ENCODE measurements at places on chromosomes 1 and 21.

- DNase-seq, result no peak
Observed at GRCh38 chr1:23339632-23340031, 4.5 kb downstream of the HNRNPR start.

DNA sequence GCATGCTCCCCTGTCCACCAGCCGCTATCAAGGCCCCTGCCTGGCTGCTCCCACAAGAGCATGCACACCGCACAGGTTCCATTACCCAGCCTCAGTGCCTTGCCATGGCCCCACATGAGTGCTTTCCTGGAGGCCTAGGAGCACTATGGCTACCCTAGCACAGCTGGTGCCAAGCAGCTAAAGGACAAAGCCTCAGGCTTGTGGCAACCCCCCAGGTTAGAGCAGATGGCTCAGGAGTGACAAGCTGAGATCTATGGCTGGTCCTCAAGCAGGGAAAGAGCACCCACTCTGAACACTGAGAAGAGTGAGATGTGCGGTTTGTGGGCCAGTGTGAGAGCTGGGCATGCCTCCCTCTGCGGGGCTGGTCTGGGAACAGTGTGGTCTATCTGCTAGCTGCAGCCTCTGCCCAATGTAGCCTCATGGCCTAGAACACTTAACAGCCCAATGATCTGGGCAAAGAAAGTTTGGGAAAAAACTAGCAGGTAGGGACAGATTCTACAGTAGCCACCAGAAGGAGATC, 129.8 kb downstream of the VAV3 start:
- DNase-seq, result no peak

- peak; percentile 48 for DNase-seq
Observed at GRCh38 chr1:65002508-65003315, 36.4 kb upstream of the JAK1 start.

- no peak for DNase-seq
Observed at GRCh38 chr21:40622531-40622930, 224.4 kb downstream of the DSCAM start.

GRCh38 chr1:47002211-47002610, 21.3 kb upstream of the CYP4X1 start:
- DNase-seq, result no peak

- no peak for DNase-seq
Observed at GRCh38 chr1:167502192-167502551, 16.2 kb downstream of the CD247 start.

- DNase-seq, result no peak
Observed at GRCh38 chr1:17363351-17363750, 8.6 kb upstream of the PADI6 start.

DNA sequence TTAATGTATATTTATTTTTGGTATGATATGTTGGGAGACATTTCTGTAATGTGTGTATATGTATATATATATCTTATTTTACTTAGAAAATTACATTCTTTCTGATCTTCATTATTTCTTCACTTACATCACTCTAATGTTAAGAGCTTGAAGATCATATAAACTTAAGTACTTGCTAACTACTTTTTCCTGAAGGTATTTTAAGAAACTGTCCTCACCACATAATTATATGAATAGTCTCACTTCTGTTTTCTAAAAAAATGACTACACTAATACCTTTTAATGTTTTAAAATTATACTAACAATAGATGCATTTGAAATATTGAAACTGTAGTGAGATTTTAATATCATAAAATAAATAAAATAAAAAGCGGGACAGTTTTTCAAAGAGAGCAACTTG, 377.1 kb downstream of the LRRIQ3 start:
- no peak for DNase-seq

DNA sequence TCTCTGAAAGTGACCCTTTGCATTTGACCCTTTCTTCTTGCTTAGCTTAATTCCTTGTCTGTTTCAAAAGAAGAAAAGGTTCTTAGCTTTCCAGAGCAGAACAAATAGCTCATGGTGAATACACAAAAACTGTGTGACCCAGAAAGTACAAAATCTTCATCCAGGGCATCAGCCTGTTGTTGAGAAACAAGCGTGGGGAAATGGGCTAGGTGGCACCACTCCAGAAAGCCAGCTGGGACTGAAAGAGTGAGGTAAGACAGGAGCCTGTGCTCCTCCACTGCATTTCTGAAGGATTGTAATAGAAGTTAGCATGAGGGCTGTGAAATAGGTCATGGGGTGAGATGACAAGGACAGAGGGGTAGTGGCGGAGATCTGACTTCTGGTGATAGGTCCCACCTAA, 45.8 kb downstream of the CYP2J2 start:
- no peak for DNase-seq

DNA sequence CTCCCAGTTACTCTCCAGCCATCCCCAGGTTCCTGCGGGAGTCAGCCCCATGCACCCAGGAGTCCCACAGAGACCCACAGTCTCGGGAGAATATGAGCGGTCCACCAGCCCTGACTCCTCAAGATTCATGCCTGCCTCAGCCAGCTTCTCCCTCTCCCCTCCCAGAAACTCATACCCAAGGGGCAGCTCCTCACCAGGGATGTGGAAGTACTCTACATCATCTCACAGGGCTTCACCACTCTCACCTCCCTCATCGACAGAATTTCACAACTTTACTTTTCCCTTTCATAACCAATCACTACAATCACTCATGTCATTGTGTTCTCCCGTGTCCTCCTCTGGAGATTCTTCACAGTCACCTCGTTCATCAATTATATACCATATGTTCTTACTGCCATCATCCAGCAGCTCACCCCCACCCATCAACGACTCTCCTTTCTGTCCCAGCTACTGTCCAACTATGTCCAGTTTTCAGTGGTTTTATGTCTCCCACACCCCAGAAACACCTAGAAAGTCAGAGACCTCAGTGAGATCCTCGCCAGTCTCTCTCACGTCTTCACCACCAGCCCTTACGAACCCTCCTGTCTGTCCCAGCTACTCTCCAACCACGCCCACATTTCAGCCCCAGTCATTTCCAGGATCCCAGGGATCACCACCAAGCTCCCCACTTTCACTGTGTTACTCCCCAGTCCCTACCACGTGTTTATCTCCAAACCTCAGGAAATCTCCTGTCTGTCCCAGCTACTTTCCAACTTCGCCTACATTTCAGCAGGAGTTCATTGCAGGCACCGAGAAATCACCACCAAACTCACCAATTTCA, 1530.1 kb upstream of the TPTE start:
- DNase-seq, result no peak

DNA sequence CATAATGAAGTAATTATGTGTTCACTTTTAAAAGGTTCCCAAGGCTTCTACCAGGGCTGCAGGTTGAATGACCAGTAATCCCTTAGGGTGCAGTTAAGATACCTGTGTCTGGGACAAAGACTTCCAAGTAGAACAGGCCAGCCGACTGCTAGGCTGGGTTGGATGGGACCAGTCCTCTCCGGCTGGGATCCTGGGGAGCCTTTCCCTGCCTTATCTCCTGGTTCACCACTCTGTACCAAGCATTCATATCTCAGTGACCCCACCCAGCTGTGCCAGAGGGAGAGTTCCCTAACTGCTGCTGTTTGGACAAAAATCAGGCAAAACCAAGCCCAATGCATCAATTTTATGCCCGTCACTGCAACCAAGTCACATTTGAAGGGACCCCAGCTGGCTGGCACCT, 116.2 kb upstream of the ATP1A1 start:
- DNase-seq, result no peak

GRCh38 chr1:151006327-151007052, at the start of gene MINDY1:
TSS of gene MINDY1 (minus strand) at chr1:151006902. CDS start at chr1:151002617, 4,285 bp downstream.
- no peak for DNase-seq

DNA sequence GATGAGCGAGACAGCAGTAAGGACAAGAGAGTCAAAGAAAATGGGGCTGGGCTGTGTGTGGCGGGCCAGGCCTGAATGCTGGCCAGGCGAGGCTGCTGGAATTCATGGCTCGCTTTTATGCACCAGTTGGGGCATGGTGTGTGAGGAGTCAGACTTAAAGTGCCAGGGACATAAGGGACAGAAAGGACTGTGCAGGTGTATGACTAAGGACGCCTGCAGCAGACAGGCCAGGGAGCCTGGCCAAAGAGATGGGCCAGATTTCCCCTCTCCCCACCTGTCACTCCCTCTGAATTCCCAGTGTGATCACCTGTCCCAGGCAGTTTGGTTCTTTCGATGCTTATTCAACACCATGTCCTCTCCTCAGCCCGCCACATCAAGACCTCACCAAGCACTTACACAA, 16.9 kb upstream of the SMIM12 start:
- no peak for DNase-seq

GRCh38 chr1:209748620-209749019, 7.2 kb upstream of the TRAF3IP3 start:
- DNase-seq, result no peak

DNA sequence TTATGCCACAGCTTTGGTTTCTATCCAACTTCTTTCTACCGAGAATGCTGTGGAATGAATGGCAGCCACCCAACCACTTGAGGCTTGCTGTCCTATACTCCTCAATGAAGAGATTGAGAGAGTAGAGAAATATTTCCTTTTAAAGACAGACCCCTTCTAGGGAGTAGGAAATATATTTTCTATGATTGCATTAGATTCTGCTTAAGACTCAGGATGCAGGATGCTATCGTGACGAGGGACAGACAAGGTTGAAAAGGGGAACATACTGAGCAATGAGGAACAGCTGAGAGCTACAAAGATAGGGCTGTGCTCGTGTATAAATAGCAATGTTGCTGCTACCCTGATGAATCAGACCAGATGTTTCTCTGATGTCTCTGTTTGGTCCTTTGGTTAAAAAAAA, 7.1 kb upstream of the RASAL2 start:
- no peak for DNase-seq

DNA sequence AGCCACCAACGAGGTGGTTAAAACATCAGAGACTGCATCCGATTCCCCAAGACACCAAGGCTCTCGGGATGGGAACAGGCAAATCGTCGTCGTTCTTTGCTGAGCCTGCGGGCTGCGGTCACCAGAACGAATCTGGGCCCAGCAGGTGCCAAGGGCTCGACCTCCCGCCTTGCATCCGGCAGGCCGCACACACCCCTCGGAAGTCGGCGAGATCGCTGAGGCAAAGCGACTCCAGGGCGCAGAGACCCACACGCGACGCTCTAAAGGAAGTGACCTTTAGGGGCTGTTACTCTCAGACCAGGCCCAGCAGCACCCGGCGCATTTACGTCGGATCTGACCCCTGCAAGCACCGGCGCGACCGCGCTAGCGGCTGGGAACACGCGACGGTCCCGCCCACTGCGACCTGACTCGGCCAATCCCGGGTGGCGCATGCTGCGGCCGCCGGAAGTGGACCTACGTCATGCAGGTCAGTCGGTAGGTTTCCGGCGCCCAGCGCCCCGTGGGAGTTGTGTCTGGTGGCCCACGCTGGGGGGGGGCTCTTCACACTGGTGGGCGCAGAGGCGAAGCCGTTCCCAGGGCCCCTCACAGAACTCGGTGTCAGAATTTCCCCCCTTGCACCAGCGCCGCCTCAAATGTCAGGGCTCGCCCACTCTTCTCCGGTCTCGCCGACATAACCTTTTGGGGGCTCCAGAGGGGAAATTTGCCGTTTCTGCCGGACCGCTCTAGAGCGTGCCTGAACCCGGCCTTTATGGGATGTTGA, 7.5 kb upstream of the PARK7 start:
- DNase-seq, result peak; percentile 76

- no peak for DNase-seq
Observed at GRCh38 chr1:78045926-78046778, at the start of gene GIPC2. TSS of gene GIPC2 (plus strand) at chr1:78045966. CDS start at chr1:78046095, 129 bp downstream.

DNA sequence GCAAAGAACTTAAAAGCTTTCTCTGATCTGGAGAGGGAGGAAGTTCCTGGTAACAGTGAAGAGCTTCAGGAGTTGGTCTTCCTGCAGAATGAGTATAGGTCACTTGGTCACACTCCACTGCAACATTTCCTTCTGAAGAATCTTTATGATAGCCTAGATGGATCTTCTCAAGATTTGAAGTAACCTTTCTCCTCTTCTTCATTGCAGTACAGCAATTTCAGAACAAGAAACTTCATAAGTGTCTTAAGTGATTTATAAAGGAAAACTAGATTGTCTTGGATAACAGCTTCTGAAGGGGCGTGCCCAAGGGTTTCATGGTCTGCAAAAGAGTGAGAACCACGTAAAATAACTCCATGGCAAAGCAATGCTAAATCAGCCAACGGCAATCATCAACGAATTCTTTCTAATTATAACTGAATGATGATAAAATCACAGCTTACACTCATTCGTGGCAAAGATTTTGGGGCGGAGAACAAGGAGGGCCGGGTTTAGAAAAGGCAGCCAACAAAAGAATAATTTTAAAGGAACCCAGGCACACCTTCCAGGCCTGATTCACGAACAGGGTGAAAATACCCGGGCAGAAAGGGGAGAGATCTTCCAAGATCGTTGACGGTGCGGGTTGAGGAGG, 53.9 kb upstream of the ASPM start:
- no peak for DNase-seq

GRCh38 chr1:246907472-246907871, 24.3 kb downstream of the AHCTF1 start:
- no peak for DNase-seq

- no peak for DNase-seq
Observed at GRCh38 chr1:23074012-23074411, 54.7 kb downstream of the KDM1A start.

GRCh38 chr1:8109216-8109615, 83.1 kb upstream of the ERRFI1 start:
- DNase-seq, result no peak

DNA sequence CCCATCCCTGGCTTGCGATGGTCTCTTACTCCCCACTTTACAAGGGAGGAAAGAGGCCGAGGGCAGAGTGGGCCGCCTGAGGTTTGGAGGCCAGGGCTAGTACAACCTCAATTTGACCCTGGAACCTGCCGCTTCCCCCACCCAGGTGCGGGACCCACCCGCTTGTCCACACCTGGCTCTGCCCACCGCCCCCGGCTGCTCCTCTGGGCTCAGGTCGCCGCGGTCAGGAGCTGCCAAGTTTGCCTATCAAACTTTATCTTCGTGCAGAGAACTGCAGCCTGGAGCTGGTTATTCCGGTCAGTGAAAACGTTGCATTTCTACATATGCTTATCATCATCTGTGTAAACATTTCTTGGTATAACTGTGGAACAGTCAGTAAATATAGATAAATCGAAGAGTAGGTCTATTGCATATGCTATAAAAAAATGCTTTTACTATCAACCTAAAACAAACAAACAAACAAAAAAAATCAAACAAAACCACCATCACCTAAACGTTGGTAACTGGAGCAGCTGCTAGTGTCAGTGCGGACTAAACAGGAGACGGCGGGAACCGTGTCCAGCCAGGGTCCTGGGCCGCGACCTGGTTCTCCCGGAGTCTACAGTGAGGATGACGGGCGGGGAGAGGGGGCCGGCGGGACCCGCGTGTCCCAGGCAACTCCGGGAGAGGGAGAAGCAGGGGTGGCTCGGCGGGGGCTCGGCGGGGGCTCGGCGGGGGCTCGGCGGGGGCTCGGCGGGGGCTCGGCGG, 906 bp upstream of the ADARB1 start:
- DNase-seq, result no peak

DNA sequence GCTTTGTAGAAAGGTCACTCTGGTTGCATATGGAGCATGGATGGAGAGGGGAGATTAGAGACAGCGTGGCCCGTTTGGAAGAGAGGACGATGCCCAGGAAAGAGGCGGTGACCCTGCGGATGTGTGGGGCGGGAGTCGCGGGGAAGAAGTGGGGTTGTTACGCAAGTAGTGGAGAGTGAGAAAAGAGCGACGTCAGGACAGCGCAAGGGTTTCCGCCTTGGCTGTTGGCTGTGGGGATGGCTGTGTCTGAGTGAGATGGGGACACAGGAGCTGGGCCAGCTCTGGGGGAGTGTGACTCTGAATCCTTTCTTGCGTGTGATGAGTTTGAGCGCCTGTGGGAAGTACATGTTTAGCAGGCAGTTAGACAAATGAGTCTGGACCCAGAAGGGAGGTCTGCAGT, 3.8 kb downstream of the B4GALT2 start:
- DNase-seq, result no peak

Data from stimulated activated CD4-positive, alpha-beta T cell treated with anti-CD3 and anti-CD28 coated beads, Interleukin-1b, Interleukin-23, amount 100 ng/mL, for 24 hours (primary cell).